ENCODE measurements at places on chromosomes 2 and 18.

GRCh38 chr18:50280707-50281294 is 522 bp downstream of the MBD1 start:
- DNase-seq: no peak

DNA sequence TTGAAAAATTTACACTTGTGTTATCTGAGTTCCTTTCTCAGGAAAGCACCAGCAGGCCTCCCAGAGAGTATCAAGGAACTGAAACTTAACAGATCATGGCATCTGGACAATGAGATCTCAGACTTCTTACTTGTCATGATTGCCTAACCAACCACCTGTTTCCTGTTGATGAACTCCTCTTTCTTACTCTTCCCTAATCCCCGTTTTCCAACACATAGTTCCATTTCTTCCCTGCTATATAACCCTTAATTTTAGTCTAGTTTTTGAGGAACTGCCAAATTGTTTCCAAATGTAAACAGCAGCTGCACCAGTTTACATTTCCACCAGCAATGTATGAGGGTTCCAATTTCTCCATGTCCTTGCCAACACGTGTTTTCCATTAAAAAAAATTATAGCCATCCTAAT is 6.1 kb upstream of the FAM171B start:
- no peak for DNase-seq

DNA sequence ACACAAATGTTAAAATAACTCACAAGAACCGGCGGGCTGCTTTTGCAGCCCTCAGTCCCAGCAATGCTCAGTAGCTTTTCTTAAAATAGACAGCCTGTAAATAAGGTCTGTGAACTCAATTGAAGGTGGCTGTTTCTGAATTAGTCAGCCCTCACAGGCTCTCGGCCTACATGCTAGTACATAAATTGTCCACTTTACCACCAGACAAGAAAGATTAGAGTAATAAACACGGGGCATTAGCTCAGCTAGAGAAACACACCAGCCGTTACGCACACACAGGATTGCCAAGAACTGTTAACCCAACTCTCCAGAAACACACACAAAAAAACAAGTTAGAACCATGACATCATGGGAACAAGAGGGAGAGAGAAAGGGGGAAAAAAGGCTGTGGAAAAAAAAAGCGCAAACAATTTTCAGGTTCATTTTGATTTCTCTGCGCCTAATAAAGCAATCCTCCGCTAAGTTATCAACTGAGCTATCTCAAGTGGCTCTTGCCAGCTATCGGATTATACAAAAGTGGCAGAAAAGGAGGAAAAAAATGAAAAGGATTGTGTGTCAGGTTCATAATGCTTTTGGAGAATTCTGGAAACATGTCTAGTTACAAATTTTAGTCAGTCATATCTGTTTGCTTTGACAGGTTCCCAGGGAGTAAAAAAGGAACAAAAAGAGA is 89.1 kb downstream of the ZEB2 start:
- DNase-seq: peak; percentile 81

DNA sequence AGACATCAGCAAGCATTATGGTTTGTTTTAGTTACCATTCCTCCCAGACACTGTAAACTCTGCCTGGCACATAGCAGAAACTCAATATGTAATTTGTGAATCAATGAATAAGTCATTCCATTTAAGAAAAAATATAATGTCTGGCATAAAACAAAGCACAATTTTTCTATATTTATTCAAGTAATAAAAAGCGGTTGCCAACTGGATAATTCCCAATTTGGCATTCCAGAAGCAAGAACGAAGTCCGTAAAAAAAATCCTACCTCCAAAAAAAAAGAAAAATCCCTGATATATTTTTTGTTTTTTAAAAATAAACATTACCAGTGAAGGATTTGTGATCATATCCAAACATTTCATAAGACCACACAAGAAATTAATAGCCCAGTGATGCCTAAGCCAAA is 351.3 kb upstream of the LRRTM4 start:
- DNase-seq: no peak

- DNase-seq: no peak
These were observed 36.0 kb upstream of the YPEL5 start for GRCh38 chr2:30110773-30111172.

DNA sequence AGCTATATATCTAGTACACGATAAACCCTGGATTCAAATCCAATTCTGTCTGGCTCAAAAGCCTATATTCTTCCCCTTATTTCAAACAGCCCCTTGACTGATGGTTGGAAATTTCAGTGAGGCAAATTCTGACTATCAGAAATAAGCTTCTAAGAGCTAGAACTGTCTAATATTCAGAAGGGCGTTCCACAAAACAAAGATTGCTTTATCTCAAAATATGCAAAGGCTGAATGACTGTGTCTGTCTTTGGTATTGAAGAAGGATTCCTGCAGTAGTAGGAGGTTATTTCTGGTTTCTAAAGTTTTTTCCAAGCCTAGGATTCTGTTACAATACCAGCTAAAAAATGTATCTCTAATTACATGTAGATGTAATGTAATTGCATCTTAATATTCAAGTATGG is 31.1 kb downstream of the DRC1 start:
- no peak for DNase-seq

- peak; percentile 50 for DNase-seq
These were observed 115.9 kb downstream of the ZFP36L2 start for GRCh38 chr2:43110442-43110871.

- DNase-seq: no peak
These were observed 351.5 kb downstream of the NR4A2 start for GRCh38 chr2:155980941-155981560.

- DNase-seq: no peak
These were observed 11.7 kb downstream of the GEMIN6 start for GRCh38 chr2:38789691-38790090.

DNA sequence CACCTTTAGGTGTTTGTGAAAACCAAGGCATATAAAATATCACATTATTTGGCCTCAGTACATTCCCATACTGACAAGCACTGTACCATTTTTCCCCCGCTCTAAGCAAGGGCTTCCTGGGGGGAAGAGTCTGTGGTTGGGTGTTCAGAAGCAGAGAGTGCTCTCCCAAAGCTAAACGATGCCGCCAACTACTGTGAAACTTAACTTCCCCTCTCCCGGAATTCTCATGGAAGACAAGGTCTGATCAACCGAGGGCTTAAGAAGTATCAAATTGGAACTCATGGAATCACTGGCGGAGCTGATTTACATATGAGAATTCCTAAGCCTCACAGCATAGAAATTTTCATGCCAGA is 433 bp upstream of the MFF start:
- DNase-seq: no peak

GRCh38 chr2:215777465-215778044 is 235.8 kb downstream of the MREG start:
- DNase-seq: no peak

DNA sequence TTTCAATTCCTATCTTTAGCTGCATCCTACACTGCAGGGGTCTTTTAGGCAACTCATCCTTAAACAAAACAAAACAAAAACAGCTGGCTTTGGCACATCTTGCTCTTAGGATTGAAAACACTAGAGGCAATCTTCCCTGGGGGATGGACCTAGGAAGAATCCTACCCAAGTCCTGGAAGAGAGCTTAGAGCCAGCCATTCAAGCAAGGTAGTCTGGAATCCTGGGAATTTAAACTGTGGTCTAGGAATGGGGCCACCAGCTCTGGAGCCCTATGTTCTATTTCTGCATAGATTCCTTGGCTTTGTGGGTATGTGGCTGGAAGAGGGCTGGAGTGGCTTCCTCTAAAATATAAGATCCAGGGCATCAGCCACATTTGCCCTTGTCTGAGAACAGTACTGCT is 27.7 kb downstream of the MYL1 start:
- DNase-seq: no peak

DNA sequence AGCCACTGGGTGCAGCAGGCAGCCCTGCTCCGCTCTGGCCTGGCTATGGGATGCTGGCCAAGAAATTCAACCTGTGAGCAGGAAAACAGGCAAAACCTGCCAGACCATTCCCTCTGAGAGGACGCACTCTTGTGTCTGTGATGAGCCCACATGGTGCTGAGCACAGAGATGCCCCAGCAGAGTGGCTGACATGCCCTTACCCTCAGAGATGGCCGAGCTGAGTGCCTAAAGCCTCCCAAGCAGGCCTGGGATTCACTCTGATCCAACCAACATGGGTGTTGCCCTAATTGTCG is 34.3 kb upstream of the TAF1B start:
- DNase-seq: no peak

- no peak for DNase-seq
These were observed 52.2 kb downstream of the CYB5A start for GRCh38 chr18:74239567-74239966.

- no peak for DNase-seq
These were observed 45.8 kb downstream of the STK17B start for GRCh38 chr2:196125596-196125995.

GRCh38 chr2:219443016-219443696 is 8.5 kb downstream of the SPEG start:
- DNase-seq: no peak

- no peak for DNase-seq
These were observed 97.9 kb upstream of the RND3 start for GRCh38 chr2:150585221-150585971.

- DNase-seq: peak; percentile 1
These were observed 18.6 kb downstream of the FOSL2 start for GRCh38 chr2:28411166-28411755.

- no peak for DNase-seq
These were observed 35.1 kb downstream of the ARHGAP25 start for GRCh38 chr2:68769586-68770270.

DNA sequence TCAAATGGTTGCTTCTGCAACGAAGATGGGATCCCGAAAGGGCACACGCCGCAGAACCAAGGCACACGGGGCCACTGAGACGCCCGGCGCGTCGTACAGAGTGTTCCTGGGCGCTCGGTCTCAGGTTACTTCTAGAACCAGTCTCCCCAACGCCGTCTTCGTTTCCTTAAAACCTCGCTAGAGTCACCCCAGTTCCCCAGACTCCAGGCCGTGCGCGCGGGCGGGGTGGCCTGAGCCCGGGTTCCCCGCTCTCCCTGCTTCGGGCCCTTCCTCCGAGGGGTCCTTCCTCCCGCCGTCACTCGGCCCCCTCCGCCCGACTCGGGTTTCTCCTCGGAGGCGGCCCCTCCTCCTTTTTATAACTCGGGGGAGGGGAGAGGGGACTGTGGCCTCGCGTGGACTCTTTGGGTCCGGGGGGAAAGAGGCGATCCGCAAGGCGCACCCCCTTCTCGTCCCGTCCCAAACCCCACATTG is 774 bp upstream of the FZD7 start:
- DNase-seq: peak; percentile 67

GRCh38 chr2:162226836-162227235 is 16.4 kb downstream of the FAP start:
- no peak for DNase-seq

DNA sequence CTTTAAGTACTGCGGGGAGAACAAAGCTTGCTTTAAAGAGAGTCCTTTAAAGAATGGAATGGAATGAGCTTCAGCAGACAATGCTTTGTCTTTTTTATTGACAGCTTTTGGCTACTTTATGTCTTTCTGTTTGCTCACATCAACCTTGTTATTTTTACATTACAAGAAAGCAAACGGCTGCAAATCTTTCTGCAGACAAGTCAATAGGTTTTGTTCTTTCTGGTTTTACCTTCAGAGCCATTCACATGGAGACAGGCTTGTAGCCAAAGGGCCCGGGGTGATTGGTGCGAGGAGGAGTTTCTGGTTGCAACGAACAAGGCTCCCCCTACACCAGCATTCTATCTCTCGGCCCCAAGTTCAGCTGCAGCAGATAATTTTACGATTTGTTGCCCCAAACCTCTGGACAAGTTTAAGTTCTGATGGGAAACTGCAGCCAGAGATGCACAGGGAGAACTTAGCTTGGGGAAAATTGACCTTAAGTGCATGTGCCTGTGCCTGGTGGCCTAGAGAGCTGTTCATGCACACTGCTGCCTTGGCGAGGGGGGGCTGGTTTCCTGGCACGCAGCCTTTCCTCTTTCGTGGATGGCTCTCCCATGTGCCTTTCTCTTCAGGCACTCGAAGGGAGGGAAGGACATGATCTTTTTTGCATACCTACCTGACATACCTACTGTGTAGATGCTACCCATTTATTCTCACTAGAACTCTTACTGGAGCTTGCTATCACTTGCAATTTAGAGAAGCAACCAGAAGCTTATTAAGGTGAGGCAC is 543.2 kb downstream of the DCDC2C start:
- DNase-seq: no peak

DNA sequence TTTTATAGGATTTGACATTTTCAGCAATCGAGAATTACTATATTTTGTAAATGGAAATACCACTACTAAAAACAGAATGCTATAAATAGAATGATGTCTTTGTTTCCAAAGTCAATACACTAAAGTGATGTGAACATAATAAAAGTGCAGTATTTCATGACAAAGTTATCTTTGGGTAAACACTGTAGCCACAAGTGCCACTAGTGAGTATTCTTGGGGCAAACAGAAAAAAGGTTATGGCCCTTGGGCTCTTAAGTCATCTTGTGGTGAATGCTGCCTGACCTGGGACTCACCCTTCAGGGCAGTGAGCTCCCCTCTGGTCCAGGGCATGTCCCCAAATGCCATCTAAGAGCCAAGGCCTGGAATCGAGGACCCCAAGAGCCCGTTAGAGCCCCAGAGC is 99.2 kb upstream of the KYNU start:
- no peak for DNase-seq

- no peak for DNase-seq
These were observed 72.9 kb downstream of the BABAM2 start for GRCh38 chr2:27963472-27963871.

Measured in astrocyte of the spinal cord (primary cell).